Hypothalamus (tissue), 51 donors: ENCODE measurements at places on chromosomes 3 and 15.
A peak's percentile ranks its signal among the peaks of the same experiment; 100 is the strongest.

DNA sequence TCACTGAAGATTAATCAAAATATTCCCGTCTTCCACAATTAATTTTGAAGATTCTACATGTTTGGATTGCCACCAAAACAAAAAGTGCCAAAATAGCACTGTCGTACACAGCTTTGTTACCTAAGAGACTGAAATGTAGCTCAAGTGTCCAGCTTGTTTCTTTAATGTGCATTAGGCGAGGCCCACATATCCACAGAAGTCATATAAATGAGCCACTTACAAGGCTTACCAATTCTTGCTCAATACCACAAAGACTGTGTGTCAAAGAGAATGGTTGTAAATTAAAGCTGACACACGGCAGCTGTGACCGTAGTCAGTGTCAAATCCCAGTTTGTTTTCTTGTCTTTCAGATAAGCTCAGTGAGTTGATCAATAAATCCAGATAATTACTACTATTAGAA, 639.4 kb upstream of the TBL1XR1 start:
- DNase-seq, result no peak

GRCh38 chr15:101455291-101456025, 34.0 kb downstream of the PCSK6 start:
- DNase-seq, result peak; percentile 52

DNA sequence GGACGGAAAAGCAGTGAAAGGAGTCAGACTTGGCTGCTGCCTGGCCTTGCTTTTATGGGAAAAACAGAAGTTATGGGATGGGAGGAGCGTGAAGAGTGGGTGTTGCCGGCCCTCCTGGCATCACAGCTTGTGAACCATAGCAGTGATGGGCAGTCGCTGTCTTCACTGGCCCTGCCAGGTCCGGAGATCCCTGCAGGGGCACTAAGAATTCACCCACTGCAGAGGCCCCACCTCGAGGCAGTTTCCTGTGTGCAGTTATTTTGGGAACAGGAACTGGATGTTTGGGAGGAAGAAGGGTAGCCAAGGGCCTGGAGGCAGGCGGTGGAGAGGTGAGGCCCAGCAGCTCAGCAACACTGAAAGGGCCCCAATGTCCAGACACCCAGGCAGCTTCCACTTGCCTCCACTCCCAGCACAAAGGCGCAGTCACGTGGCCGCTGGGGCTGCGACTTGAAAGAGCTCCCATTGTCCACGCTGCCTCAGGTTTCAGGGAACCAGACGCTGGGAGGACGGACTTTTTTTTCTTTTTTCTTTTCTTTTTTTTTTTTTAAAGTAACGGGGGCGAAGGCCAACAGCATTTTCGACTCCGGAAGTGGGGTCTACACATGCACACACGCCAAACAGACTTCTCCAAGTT, 255.6 kb downstream of the ZNF621 start:
- peak; percentile 81 for DNase-seq

DNA sequence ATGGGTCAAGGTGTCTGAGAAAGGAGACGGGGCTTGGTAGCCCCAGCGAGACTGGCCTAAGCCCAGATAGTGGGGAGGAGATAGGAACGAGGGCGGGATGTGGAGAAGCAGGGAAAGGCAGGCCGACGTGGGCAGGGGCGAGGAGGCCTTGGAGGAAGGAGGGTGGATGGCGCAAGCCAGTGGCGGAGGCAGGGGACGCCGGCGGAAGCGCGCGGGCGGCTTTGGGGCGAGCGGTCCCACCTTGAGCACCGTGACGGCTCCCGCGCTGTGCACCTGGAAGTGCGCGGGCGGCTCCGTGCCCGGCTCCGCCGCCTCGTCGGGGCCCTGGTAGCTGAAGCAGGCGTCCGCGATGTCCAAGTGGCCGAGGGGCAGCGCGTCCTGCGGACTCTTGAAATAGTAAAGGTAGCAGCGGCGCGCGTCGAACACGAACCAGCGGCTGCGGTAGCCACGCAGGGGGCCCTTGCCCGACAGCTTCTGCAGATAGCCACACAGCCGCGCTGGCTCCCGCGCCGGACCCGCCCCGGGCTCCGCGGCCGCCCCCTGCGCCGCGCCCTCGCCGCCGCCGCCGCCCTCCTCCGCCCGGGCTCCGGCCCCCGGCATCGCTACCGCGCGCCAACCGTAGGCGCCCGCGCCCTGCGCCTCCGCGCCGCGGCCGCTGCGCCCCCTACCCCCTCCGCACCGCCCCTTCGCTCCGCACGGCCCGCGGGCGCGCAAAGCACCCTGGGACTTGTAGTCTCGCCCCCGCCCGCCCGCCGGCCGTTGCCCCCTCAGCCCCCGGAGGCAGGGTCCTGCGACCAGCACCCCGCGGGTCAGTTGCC, at the start of gene TBC1D2B:
Gene TBC1D2B, minus strand, starts transcription at position 659 of the 818 bp plus-strand sequence. Its CDS starts 59 bp downstream, at position 600.
- peak; percentile 29 for DNase-seq

DNA sequence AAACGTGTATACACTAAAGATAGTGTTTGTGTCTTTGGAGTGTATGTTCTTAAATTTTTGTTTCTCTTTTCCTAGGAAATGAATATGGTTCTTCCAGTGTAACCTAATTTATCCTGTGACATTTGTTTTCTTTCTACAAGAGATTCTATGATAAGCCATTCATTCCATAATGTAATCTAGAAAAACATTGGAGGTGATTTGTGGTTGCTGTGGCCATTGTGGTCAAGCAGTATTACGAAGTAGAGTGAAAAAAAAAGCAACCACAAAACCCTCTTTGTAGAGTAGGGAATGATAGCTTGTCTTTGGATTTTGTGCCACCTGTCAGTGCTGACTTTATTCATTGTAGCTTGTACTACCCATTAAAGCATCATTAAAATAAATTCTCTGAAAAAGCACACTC, 1209.6 kb downstream of the ZPLD1 start:
- no peak for DNase-seq

DNA sequence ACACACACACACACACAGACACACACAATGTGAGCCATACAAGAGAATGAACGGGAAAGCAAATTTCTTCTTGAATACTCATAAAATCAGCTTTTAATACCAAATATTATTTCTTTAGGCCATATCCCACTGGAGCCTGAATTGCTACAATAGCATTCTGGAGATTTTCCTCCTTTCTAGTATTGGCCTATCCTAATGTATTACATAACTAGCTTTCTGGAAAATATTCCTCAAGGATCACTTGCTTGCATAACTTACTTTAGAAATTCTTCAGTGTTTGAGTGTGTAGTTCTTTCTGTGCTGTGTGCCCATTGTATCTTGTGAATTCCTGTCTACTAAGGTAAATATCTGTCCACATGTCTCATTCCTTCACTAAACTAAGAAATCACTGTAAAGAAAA, 351.0 kb upstream of the MCTP2 start:
- DNase-seq, result no peak

DNA sequence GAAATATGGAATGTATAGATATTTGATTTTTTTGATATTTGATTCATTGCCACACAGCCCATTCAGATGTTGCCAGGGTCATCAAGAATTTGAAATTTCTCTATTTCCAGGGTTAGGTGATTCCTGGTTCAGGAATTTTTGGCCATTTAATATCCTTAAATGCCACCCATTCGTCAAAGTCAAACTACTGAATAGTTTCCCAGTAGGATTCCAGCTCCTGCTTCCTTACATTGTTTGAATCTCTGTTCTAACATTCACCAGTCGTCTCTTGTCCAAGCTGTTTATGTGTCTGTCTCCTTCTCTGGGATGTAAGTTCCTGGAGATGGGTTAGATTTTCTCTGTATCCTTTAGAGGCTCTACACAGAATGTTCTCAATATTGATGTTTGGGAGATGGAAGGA, 124.9 kb upstream of the TLE3 start:
- DNase-seq, result no peak

GRCh38 chr15:63019511-63020109, 22.9 kb upstream of the TPM1 start:
- no peak for DNase-seq

DNA sequence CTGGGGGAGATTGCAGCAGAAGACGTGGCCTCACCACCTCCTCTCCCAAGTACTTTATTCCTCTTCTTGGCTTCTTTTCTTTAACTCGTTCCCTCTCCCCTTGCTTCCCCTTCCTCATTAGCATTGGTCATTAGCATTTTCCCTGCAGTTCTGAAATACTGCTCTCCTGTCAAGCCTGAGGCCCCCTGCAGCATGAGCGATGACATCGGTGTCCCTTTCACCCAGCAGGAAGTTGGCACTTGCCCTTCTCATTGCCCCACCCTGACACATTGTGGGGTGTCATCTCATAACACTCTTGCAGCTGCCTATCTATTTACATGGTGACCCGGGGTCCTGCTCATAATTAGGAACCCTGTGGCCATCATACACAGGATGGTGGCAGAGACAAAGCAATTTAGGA, 167.1 kb downstream of the ARRDC4 start:
- no peak for DNase-seq

DNA sequence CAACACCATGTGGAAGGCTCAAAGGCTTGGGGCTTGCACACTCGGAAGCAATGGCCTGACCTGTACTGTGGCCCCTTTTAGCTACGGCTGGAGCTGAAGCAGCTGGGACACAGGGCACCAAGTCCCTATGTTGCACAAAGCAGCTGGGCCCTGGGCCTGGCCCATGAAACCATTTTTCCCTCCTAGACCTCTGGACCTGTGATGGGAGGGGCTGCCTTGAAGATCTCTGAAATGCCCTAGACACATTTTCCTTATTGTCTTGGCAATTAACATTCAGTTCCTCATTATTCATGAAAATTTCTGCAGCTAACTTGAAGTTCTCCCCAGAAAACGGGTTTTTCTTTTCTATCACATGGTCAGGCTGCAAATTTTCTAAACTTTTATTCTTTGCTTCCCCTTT, 85.6 kb upstream of the ALDH1A3 start:
- no peak for DNase-seq

- DNase-seq, result no peak
Observed at GRCh38 chr3:126467611-126467955, 8.1 kb downstream of the ZXDC start.

- DNase-seq, result no peak
Observed at GRCh38 chr3:96331341-96331740, 483.1 kb upstream of the EPHA6 start.

DNA sequence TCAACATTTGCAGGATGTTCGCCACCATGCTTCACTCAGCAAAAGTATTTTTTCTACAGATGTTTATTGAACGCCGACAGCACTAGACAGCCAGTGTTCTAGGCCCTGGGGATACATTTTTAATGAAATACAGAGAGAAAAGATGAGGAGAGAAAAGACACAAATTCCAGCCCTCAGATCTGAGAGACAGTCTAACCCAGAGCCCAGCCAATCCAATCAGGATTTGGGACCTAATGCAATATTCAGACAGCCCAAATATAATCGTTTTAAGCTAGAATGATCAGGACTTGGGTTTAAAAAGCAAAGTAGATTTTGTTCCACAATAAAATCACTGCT, 174.8 kb downstream of the SLCO3A1 start:
- no peak for DNase-seq

- DNase-seq, result no peak
Observed at GRCh38 chr3:136209921-136210320, 13.8 kb upstream of the MSL2 start.

- DNase-seq, result no peak
Observed at GRCh38 chr15:25792128-25792527, 71.0 kb downstream of the ATP10A start.

DNA sequence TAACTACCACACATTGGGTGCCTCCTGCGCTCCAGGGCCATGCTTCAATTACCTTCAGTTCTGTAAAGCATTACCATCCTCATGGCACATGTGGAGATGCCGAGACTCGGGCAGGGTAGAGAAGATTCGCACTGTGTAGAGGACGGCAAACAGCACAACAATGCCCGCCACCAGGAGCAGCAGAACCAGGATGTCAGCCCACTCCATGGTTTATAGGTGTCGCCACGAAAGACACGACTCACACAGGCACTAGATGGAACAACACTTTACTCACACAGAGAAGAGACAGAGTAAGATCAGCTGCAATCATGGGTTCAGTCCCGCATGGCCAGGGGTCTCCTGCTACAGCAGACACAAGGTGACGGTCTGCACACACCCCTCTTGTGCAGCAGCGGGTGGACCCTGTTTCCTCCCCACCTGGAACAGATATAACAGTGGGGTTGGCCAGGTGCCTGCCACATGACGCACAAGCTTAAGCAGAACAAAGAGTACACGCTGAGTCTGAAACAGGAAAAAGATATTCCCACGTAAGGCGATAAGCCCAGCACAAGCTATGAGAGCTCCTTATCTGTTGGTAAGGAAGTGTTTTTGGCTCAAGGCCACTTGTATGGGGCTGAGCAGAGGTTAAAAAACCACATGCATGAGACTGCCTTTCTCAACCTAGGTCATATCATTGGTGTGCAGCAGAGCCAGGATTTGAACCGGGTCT, 2.5 kb upstream of the TBC1D21 start:
- no peak for DNase-seq

DNA sequence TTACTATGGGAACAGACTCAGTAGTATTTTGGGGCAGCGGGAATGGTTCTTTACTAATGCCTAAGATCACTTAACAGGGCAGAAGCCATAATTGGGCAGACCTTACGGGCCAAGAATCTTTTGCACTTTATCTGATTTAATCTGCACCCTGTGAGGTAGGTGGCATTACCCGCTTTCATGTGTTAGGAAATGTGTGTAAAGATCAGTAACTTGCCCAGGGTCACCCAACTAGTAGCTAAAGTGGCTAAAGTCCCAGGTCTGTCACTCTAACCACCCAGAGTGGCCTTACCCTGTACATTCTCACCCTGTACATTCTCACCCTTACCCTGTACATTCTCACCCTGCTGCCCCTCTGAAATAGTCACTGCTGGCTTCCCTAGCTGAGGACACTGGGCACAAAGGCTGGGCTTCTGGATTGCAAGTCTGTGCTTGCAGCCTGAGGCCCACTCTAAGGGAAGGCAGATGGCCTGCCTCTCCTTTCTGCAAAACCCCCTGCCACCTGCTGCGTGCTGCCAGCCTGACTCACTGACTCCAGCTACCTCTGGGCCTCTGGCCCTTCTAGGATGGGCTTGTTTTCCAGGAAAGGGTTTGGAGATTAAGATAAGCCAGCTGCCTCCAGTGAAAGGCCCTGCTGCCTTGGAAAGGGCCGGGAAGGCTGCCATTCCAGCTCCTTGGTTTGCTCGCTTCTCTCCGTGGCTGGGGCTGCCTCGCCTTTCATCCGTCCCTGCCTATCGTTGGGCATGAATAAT, 37.5 kb upstream of the MYZAP start:
- peak; percentile 33 for DNase-seq

DNA sequence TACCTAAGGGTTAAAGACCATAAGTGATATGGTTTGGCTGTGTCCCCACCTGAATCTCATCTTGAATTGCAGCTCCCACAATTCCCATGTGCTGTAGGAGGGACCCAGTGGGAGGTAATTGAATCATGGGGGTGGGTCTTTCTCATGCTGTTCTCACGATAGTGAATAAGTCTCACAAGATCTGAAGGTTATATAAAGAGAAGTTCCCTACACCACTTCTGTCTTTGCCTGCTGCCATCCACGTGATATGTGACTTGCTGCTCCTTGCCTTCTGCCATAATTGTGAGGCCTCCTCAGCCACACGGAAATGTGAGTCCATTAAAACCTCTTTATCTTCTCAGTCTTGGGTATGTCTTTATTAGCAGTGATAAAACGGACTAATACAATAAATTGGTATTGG, 75.0 kb upstream of the CADPS start:
- DNase-seq, result no peak

GRCh38 chr15:41811432-41812195, 16.3 kb upstream of the JMJD7 start:
- peak; percentile 69 for DNase-seq

- no peak for DNase-seq
Observed at GRCh38 chr3:98532275-98532637, 478 bp downstream of the GPR15 start.
